ENCODE measurements at places on chromosomes 12 and 14.

DNA sequence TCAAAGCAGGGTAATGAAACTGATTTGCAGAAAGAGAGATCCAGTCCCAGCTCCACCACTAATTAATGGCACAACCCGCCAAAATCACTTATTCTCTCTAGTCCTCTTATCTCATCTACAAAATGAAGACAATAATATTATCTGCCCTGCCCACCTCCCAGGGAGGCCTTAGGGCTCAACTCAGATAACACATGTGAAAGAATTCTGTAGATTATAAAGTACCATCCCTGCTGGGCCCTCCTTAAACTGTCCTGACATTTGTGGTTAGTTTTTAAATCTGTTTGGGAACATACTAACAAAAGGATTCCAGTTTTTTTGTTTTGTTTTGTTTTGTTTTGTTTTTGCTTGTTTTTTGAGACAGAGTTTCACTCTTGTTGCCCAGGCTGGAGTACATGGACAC is 7.3 kb downstream of the POMT2 start:
- no peak for DNase-seq

- DNase-seq: no peak
Observed at GRCh38 chr12:124651516-124652273, 84.3 kb upstream of the NCOR2 start.

DNA sequence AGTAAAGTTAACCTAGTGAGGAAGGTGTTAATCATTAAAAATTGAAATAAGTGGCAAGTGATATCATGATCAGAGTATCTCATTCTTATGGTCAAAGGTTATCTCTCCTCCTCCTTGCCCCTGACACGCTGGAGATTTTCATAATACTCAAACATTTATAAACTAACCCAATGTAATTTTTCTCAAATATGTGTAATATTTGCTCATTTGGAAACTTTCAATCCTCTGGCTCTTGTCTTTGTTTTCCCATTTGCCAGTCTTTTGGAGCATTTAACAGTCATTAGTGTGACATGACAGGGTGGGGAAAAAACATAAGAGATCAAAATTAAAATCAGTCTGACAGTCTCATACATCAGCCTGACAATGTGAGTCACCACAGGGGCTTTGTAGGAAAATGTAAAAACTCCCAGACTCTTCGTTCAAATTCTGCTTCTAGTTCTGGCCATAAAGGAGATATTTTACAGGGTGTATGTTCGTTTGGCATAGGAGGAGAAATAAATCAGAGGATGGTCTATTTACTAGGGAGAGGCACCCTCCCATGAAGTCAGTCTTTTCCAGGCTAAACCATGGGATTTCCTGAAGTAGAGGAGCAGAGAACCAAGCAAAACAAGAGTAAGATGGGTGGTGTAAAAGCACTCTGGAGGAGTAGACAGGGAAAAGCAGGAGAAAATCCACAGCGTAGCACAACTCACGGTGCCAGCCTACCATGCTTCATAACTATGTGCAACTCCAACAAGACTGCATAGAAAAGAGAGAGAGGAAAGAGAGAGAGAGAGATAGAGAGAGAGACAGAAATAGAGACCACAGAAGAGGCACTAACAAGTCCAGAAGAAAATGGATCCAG is 369.2 kb upstream of the PDE3A start:
- DNase-seq: no peak

- DNase-seq: no peak
Observed at GRCh38 chr12:2759733-2760132, 35.0 kb upstream of the FKBP4 start.

- DNase-seq: no peak
Observed at GRCh38 chr12:131487388-131488124, 223.3 kb upstream of the SFSWAP start.

GRCh38 chr14:22479132-22479531 is 109.9 kb downstream of the DAD1 start:
- DNase-seq: no peak

GRCh38 chr12:109915171-109916040 is 15.3 kb downstream of the TCHP start:
- no peak for DNase-seq

DNA sequence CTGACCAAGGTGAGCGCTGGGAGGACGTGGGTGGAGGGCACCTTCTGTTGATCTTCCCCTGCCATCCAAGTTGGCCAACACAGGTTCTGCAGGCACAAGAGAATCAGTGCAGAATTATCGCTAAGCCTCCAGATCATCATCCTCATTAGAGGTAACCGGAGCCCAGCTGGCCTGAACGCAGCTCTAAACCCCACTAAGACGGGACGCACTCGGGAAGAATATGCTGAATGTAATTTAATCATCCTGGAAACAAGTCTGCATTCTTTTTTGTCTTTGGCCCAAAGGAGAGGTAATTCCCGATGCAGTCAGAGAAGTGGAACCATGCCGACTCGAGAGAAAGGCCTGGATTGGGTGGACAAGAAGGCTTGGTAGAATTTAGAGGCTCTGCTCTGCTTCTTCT is 111.0 kb upstream of the GSC start:
- DNase-seq: no peak

GRCh38 chr14:20059745-20060144 is at the start of gene OR4L1:
Gene OR4L1 (plus strand): TSS chr14:20060045. CDS start chr14:20060045, 0 bp downstream.
- no peak for DNase-seq

DNA sequence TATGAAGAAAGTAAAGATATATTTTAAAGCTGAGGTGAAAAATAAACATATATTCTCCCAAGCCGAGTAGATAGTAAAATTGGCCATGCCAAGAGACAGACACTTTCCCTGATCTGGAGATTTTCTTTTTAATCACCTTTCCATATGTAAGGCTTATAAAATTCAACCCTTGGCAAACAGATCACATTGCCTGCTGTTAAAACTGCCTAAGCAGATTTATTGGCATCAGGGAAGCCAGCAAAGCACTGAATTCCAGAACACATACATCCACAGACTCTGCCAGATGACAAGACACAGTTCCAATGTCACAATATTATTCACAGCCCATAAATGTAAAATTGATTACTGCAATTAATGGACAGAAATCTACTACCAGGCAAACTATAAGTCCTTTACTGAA is 78.2 kb upstream of the GARIN2 start:
- no peak for DNase-seq

DNA sequence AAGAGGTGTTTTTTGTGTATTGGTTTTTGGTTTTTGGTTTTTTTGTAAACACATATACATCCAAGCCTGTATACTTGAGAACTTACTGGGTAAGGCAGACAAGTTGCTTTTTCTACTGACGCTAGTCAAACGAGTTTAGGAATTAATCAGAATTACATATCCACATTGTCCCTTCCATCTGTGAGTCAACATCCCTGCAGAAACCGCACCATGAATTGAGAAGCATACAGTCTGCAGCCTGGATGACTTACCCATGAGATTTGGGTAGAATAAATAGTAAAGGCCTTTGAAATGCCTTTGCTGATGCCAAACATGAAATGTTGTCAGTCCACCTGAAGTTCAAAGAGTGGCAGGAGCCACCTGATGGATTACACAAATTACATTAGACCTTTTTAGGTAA is 21.4 kb upstream of the C12orf42 start:
- no peak for DNase-seq

DNA sequence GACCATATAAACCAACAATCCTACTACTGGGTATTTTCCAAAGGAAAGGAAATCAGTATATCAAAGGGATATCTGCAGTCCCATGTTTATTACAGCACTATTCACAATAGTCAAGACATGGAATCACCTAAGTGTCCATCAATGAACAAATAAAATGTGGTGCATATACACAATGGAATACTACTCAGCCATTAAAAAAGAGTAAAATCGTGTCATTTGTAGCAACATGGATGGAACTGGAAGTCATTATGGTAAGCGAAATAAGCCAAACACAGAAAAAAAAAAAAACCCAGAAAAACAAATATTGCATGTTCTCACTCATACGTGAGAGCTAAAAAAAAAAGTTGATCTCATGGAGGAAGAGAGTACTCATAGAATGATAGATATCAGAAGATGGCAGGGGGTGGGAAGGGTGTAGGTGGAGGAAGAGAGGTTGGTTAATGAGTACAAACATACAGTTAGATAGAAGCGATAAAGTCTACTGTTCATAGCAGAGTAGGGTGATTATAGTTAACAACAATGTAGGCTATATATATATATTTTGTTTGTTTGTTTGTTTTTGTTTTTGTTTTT is 49.3 kb downstream of the BCAT1 start:
- DNase-seq: peak; percentile 37

- no peak for DNase-seq
Observed at GRCh38 chr12:132216354-132216987, 72.2 kb downstream of the NOC4L start.

DNA sequence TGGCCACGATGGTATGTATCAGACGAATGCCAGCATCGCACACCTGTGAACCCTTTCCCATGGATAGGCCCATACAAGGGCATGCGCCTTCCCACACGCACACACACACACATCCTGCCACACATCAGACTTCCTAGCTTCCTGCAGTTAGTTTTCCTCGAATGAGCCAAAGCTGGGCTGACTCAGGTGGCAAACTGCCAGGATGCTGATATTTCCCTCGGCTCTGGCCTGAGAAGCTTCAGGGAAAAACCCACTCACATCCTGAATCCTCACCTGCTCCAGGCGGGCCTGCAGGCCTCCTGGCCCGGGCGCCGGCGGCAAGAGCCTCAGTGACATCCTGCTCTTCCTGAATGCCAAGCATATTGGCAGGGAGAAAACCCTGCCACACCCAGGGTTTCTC is 22.4 kb downstream of the CALM1 start:
- no peak for DNase-seq

DNA sequence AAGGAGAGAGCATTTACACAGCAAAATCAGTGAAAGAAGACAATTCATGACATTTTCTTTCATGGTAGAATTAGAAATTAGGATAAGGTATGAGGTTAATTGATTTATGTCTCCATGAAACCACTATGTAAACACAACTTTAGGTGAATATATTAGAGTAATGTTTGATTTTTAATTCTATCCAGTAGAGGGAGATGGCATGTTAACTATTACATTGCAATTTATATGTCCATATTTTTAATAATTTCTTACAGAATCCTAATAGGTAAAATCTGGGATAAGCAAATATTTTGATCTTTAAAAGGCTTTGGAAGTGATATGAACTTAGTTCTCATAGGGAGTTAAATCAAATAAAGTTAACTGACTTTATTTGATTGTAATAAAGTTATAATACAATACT is 373.4 kb upstream of the PDE3A start:
- no peak for DNase-seq

DNA sequence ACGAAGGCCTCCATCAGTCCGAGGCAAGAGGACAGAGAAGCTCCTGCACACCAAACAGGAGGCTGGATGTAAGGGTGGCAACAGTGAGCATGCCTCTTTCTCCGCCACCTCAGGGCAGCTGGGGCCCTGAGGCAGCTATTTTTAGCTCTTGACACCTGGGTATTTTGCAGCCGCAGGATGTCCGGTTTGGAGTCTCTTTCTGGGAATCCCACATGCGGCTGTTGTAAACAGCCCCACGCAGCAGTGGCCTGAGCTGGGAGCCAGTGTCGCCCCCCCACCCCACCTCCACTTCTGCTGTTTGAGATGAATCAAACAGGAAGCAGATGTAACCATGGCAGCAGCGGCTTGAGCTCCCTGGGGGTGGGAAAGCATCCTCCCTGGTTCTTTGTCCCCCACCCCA is 11.7 kb downstream of the HDAC7 start:
- DNase-seq: peak; percentile 93

- no peak for DNase-seq
Observed at GRCh38 chr14:80117876-80118275, 93.4 kb downstream of the DIO2 start.

DNA sequence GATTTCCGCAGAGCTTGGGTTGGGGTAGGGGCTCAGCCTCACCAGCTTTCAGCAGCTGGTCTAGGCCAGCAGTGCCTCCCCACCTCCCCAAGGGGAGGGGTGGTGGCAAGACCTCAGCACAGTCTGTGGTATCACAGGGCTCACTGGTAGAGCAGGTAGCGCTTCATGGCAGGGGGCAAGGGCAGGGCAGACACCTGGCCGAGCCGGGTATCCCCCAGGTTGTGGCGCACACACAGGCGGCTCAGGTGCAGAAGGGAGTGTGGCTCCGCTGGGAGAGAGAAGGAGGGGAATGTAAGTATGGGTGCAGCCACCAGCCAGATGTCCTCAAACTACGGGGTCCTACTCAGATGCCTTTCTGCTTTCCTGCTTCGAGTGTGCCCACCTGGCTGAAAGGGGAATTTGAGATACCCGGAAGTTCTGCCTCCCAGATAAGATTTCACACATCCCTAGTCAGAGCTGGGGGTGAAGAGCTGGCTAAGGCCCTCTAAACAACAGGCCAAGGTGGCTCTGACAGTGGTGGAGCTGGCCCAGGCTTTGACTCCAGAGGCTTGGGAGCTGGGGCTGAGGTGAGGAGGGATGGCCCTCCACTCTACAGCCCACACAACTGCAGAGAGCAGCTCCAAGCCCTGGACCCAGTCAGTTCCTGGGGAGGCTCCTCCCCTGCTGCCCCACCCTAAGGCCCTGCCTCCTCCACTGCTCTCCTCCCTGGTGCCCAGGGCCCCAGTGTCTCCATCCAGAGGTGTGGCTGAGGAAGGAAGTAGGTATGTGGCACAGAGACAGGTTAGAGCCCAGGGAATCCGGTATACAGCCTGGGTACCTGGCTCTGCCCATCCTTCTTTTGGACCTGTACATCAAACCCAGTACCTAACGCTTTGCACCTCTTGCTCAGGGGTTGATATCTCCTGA is 1.8 kb downstream of the SPSB2 start:
- peak; percentile 65 for DNase-seq

DNA sequence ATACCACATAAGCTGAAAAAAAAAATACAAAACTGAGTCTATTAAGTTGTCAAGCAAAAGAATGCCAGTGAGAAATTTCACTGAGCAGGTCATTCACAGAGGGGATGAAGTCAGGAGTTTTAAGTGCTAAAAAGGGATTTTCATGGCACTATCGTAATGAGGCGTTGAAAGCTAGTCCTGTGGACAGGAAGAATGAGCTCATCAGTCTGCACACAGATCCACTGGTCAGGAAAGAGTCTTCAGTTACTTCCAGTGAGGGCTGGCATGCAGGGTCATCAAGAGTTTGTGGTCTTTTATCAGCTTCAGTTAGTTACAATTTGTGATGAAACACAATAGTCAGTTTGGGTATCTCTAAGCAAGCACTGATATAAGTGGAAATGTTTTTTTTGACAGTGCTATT is 88.1 kb upstream of the WSCD2 start:
- DNase-seq: no peak
